Breast epithelium (tissue), 4 donors: ENCODE measurements at places on chromosomes 3 and 15.

- DNase-seq = no peak
These were observed 55.8 kb upstream of the IGF2BP2 start for GRCh38 chr3:185880600-185880999.

DNA sequence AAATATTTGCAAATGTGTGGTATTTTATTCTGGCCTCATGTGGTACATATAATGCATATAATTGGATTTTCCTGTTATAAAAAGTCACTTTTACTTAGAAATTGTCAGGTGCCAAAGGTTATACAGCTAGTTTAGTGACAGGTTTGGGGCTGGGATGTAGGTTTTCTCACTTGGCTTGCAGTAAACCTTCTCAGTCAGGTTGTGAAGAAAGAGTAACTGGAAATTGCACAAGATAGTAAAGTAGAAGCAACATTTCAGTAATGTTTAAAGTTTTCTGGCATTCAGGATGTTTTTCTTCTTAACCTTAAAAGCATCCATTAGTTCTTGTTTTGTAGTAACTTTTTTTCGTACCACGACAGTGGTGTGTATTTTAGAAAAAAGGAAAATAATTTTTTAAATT, 53.9 kb downstream of the MEF2A start:
- no peak for DNase-seq

- no peak for DNase-seq
These were observed 26.3 kb downstream of the FAN1 start for GRCh38 chr15:30929982-30930381.

GRCh38 chr3:38121451-38121831, 15.5 kb downstream of the ACAA1 start:
- no peak for DNase-seq

GRCh38 chr3:53733446-53733845, 112.8 kb downstream of the CHDH start:
- no peak for DNase-seq

DNA sequence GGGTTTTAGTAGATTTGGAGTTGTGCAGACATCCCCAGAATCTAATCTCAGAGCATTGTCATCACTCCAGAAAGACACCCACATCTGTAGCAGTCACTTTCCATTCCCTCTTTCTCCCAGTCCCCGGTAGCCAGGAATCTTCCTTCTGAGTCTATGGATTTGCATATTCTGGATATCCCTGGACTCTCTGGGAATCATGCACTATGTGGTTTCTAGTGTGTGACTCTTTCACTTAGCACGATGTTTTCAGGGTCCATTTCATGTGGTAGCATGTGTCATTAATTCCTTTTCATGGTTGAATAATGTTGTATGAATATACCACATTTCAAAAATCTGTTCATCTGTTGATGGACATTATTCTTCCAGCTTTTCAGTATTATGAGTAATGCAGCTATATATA, 29.3 kb downstream of the FBLN2 start:
- no peak for DNase-seq

DNA sequence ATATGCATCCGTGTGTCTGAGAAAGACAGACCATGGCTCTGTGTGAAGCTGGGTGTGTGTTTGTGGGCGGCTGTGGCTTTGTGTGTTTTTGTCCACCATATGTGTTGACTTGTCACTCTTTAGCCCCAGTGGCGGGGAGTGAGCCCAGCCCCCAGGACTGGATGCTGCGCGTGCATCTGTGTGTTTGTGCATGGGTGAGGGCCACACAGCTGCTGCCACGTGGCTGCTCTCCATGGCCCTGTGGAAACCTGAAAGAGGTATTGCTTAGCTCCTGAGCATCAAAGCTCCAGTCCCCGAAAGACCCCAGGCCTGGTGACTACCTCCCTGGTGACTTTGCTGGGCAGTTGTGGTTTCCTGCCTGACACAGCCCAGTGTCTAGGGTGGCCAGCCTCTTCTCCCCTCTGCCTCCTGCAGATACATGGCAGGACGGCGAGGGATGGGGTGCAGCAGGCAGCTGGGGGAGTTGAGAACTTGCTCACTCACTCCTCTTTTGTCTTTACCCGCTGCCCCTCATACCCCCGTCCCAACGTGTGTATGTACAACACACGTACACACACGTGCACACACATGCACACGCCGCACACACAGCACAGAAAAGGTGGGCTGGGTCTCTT, 6.5 kb downstream of the EPHB3 start:
- no peak for DNase-seq

- DNase-seq = no peak
These were observed 638.6 kb upstream of the TBL1XR1 start for GRCh38 chr3:177835917-177836316.

GRCh38 chr15:37291920-37292319, 191.6 kb upstream of the MEIS2 start:
- DNase-seq = no peak

GRCh38 chr15:68706256-68706655, 114.4 kb downstream of the ANP32A start:
- no peak for DNase-seq

GRCh38 chr3:95343767-95344166, 1280.9 kb downstream of the NSUN3 start:
- no peak for DNase-seq

- no peak for DNase-seq
These were observed 5.8 kb downstream of the ATP13A5 start for GRCh38 chr3:193372783-193373182.

GRCh38 chr15:29126821-29127461, 142.7 kb downstream of the NSMCE3 start:
- no peak for DNase-seq

DNA sequence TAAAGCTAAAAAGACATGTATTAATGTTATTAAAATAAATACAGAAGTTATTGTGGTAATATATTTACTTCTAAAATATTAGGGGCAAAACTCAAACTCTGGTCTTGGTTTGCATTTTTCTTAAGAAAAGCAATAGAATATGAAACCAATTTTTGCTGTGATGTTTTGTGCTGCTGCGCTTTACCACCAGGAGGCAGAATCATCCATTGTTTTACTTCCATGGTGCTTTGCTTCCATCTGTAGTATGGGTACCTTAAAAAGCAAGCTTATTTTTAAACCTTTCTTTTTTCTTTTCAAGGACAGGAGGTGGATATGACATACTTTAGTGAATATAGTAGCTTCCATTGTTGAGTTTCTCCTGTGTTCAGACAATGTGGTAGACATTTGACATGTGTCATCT, 46.6 kb upstream of the MRPL3 start:
- no peak for DNase-seq
